Activated CD8-positive, alpha-beta memory T cell treated with anti-CD3 and anti-CD28 coated beads for 1 hour (primary cell): ENCODE measurements at places on chromosomes 6 and 20.

GRCh38 chr6:44269921-44270525 is at the start of gene TMEM151B:
Gene TMEM151B, plus strand, starts transcription at chr6:44270450. Its CDS starts 293 bp downstream, at chr6:44270743.
- DNase-seq: no peak

GRCh38 chr6:149840345-149841075 is 23.6 kb downstream of the LRP11 start:
- no peak for DNase-seq

- DNase-seq: no peak
Measured at GRCh38 chr20:17841751-17842215, 126.8 kb downstream of the SNX5 start.

DNA sequence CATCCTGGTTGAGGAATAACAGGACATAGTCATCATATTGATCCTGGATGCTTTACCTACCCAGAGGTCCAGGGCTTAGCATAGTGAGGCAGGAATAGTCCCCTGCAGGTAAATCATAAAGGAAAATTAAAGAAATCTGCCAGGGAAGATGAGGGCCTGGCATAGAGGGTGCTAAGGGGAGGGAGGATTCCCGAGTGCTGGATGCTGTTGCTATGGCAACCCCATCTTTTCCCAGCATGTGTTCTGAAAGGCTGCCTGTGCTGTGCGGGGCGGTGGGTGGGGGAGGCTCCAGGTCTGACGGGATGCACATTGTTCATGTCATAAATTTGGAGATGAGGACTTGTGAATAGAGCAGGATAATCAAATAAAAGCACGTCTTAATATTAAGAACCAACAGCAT is 212.6 kb upstream of the PCSK2 start:
- DNase-seq: no peak

- DNase-seq: no peak
Measured at GRCh38 chr6:160368670-160369069, 20.5 kb downstream of the SLC22A3 start.

DNA sequence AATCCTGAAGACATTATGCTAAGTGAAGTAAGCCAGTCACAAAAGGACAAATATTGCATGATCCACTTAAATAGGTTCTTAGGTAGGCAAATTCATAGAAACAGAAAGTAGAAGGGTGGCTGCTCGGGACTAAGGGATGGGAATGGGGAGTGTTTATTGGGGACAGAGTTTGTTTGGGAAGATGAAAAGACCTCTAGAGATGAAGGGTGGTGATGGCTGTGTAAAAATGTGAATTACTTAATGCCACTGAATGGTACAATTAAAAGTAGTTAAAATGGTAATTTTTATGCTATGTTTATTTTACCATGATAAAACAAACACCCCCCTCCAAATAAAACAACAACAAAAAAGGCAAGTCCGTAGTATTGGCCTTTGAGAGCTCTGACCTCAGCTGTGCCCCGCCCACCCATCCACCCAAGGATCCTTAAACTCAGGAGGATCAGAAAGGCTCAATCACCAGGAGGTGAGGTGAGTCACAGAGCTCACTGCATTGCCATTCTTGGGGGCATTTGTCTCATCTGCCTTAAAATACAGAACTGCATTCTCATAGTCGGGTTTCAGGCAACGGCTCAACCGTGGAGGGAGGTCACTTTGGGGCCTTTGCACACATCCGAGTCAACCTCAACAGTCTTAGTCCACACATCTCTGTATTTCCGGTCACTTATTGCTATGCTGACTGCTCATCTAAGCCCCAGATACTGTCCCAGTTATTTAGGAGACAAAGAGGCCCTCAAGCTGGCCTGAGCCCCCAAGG is 96.7 kb downstream of the SLC22A23 start:
- no peak for DNase-seq

DNA sequence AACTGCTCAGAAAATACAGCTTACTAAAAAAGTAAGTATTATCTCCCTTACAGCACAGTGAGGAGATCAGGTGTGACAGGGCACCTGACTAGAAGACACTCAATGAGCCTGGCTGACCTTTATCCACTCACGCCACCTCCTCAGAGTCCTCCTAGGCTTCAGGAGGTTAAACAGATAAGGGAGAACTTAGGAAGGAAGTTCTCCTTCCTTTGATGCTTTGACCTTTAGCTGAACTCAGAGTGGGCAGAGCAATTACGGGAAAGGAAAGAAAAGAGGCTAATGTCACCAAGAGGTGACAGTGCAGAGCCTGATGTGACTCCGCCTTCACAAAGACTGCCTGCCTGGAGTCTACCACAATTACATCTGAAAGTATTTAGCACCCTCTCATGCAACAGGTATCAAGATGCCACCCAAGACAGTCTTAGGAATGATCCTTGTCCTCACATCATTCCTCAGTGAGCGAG is 36.7 kb downstream of the MAN1A1 start:
- DNase-seq: no peak

- no peak for DNase-seq
Measured at GRCh38 chr6:150680510-150680909, 80.8 kb downstream of the PLEKHG1 start.

GRCh38 chr6:38103921-38104320 is 284.4 kb downstream of the ZFAND3 start:
- no peak for DNase-seq

DNA sequence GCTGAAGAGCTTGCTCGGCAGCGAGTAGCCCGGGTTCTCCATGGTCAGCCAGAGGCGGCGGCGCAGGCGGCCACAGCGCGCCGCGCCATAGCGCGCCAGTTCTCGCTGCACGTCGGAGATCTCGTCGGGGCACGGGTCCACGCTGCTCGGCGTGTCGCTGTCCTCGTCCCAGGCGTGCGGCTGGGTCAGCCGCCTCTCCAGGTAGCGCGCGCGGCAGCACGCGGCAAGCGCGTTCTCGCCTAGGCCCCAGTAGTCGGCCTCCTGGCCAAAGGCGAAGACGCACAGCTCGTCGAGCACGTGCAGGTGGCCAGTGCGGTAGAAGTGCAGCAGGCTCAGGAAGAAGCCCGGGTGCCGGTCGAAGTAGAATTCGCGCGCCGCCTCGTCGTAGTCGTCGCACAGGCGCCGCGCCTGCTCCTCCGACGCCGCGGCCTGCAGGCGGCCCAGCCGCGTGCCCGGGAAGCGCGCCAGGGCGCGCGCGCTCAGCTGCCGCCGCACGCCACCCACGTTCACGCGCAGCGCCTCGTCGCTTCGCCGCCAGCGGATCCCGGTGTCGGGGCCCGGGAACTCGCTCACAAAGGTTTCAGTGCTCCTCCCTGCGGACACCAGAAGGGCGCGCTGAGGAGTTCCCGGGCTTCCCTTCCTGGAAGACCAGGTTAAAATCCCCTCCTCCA is 2.7 kb downstream of the KCNS1 start:
- no peak for DNase-seq

DNA sequence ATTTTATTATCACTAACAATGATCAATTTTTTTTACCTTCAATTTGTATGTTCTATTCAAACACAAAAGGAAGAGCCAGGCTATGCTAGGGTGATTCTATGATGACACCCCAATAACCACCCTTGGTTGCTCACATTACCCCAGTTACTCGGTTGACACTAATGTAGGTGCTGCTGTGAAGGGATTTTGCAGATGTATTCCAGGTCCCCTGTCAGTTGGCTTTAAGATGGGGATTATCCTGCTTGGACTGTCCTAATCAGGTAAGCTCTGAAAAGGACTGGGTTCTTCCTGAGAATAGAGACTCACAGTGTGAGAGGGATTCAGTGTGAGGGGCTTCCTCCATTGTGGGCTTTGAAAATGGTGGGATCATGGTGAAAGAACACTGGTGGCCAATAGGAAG is 11.9 kb downstream of the HLA-A start:
- no peak for DNase-seq

- no peak for DNase-seq
Measured at GRCh38 chr20:49288250-49288751, 10.4 kb upstream of the ZNFX1 start.

DNA sequence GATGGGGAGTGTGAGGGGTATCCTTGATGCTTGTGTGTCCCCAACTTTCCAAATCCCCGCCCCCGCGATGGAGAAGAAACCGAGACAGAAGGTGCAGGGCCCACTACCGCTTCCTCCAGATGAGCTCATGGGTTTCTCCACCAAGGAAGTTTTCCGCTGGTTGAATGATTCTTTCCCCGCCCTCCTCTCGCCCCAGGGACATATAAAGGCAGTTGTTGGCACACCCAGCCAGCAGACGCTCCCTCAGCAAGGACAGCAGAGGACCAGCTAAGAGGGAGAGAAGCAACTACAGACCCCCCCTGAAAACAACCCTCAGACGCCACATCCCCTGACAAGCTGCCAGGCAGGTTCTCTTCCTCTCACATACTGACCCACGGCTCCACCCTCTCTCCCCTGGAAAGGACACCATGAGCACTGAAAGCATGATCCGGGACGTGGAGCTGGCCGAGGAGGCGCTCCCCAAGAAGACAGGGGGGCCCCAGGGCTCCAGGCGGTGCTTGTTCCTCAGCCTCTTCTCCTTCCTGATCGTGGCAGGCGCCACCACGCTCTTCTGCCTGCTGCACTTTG is at the start of gene TNF:
Gene TNF, plus strand, starts transcription at position 231 of the 567 bp plus-strand sequence. Its CDS starts 177 bp downstream, at position 408.
- DNase-seq: peak; percentile 49

DNA sequence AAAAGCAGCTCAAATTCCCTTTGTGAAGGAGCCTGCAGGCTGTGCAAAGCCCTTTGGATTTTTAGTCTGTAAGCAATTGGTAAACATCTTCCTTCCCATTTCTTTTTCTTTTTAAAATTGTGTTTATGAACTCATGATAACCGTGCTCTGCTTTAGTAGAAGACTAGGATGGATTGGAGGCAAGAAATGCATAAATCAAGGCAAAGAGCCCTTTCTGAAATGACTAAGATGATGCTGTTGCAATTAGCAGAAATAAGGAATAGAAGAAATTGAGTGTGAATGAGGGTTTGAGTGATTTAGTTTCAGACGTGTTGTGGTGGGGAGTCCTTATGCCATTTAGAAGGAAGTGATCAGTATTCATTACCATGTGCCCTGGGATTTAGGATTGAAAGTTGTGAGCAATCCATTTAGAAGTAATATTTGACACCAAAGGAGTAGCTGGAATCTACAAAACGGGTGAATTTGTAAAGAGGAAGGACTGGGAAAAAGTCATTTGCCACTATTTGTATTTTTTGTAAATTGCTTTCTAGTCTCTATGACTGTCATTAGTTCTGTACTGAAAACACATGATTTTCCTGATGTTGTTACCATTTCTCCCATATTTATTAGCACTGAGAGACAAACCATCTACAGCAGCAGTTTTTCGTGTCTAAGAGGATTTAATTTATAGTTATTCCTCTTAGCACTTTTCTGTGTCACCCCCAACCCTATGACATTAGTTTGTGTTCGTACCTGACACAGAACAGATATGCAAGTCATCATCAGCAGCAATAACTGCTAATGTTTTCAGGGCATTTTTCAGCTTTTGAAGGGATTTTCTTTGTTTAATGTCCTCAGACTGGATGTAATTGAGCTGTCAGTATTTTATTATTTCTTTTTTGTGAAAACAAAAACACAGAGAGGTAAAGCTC is 265.0 kb downstream of the UTRN start:
- no peak for DNase-seq

- DNase-seq: no peak
Measured at GRCh38 chr6:90204327-90205056, 92.2 kb downstream of the BACH2 start.

GRCh38 chr6:85591207-85591606 is 2.5 kb downstream of the SNX14 start:
- no peak for DNase-seq

DNA sequence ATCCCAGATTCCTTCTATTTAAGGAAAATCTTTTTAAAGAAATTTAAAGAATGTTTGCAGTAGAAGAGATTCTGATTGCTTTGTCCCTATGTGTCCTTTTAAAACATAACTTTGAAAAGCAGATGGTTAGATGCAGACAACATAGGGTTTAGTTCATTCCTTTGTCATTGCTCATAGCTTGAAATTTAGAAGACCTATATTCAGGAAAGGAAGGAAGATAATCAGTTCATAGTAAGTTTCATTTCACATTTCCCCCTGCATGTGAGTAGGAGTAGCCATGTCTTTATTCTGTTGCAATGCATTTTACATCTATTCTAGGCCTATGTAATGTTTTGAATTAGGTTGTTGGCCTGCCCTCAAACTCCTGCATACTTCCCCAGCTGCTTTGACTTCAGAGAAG is 197.9 kb upstream of the GRIK2 start:
- no peak for DNase-seq

- no peak for DNase-seq
Measured at GRCh38 chr6:43671801-43672690, 15.5 kb downstream of the MRPS18A start.

DNA sequence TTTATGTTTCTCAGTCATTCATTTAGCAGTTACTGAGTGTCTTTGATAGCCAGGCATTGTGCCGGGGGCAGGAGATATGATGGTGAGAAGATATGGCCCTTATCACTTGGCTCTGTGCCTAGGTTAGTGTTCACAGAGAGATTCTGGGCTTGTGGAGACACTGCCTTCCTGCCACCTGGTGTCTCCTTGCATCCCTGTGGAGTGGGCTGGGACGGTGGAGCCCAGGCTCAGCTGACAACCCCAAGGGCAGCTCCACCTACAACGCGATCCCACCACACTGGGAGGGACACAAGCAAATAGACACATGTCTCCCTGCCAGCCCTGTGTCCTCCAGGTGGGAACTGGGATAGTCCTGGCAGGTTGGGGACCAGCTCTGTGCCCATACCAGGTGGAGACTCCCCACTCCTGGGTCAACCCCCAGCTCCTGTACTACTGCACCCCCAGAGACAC is 30.3 kb upstream of the VEGFA start:
- no peak for DNase-seq

- DNase-seq: no peak
Measured at GRCh38 chr20:7911586-7912330, 28.5 kb downstream of the HAO1 start.

DNA sequence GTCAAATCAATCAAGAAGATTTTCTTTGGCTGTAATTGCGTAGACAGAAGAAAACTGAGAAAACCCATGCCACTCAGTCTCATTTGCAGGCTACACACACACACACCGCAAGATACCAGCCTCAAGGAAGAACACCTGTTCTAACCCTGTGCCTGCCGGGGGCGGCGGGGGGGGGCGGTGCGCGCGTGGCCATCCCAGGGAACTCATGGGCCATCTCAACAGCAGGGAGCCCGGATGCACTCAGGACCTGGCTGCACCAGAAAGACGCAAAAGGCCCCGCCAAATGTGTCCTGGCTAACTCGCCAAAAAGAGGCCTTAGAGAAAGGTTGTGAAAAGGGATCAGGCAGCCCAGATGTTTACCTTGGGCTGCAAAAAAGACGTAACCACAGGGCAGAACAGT is 2.1 kb downstream of the B3GAT2 start:
- no peak for DNase-seq
